ENCODE measurements at places on chromosomes 1 and 21.

- no peaks in the 10 kb centered on the region for H3K36me3 ChIP-seq
- no peak overlapping the region for H3K27ac ChIP-seq
- DNase-seq: no peak
- H3K27me3 ChIP-seq: no peaks in the 10 kb centered on the region
Measured at GRCh38 chr1:229104654-229105053, 166.3 kb upstream of the RAB4A start.

- H3K36me3 ChIP-seq: no peaks in the 10 kb centered on the region
- no peak overlapping the region for H3K27ac ChIP-seq
- H3K27me3 ChIP-seq: no peaks in the 10 kb centered on the region
- H3K4me3 ChIP-seq: no peak overlapping the region
- H3K4me1 ChIP-seq: no peaks in the 10 kb centered on the region
Measured at GRCh38 chr1:161483361-161483760, 21.9 kb upstream of the FCGR2A start.

DNA sequence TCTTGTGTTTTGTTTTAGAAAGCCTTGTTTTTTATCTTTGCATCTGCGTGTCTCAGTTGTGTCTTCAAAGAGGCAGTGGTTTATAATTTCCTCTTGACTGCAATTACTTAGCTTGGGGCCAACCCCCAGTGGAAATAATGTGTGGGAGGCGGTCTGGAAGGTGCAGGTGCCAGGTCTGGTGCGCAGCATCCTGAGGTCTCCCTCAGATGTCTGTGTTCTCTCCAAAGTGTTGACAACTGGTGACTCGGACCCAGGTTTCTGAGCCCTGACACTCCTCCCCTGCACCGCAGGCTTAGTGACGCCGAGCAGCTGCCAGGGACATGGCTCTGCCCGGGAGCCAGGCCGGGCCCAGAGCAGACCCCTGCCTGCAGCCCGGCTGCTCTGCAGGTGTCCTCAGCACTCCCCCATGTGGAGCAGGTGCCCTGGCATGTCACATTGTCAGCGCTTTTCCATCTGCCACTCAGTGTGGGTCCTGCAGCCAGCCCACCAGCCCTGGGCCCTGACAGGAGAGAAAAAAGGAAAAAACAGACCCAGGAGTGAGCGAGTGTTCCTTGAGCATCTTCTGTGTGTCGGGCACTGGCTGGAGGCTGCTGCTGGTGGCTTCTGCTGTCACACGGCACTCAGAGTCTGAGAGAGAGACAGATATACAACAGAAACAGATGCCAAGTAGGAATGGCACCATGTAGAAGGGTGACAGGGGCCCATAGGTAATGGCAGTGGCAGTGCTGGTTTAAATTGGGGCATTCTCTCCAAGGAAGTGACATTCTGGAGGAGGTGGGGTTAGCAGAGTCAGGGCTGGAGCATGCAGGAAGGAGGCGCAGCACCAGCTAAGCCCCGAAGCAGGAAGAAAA, 24.8 kb upstream of the SELENON start:
- H3K4me1 ChIP-seq: peaks cover 86% of the 10 kb centered on the region
- peak; percentile 82 for DNase-seq
- no peaks in the 10 kb centered on the region for H3K27me3 ChIP-seq
- H3K36me3 ChIP-seq: peaks cover 29% of the 10 kb centered on the region
- H3K4me3 ChIP-seq: peak overlapping the region; percentile 46
- peak overlapping the region; percentile 74 for H3K27ac ChIP-seq

GRCh38 chr1:49229555-49229954, 452.9 kb upstream of the BEND5 start:
- DNase-seq: no peak
- H3K27ac ChIP-seq: no peak overlapping the region
- H3K4me3 ChIP-seq: no peak overlapping the region
- H3K36me3 ChIP-seq: no peaks in the 10 kb centered on the region

GRCh38 chr1:111776391-111776790, 20.7 kb downstream of the DDX20 start:
- no peak overlapping the region for H3K4me3 ChIP-seq
- H3K36me3 ChIP-seq: no peaks in the 10 kb centered on the region
- no peaks in the 10 kb centered on the region for H3K4me1 ChIP-seq
- no peak for DNase-seq
- no peaks in the 10 kb centered on the region for H3K27me3 ChIP-seq

DNA sequence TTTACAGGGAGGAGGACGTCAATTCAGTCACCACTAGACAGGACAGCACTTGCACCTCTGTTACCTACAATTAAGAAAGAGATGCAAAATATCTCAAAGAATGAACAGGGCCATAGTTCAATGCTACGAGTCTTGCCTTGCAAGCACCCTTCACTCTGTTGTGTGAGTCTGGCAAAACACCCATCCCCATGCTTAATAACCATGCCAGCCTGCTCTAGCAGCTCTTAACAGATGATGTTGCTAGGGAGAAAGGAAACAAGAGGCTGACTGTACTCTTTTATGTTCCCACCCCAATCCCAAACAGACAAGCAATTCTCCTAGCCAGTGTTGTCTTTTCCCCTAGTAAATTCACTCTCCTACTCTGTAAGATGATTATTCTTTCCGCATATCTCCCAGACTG, 5.3 kb downstream of the CBR1 start:
- no peak overlapping the region for H3K4me3 ChIP-seq
- no peaks in the 10 kb centered on the region for H3K27me3 ChIP-seq
- H3K36me3 ChIP-seq: peaks cover 19% of the 10 kb centered on the region
- H3K27ac ChIP-seq: no peak overlapping the region
- no peak for DNase-seq

DNA sequence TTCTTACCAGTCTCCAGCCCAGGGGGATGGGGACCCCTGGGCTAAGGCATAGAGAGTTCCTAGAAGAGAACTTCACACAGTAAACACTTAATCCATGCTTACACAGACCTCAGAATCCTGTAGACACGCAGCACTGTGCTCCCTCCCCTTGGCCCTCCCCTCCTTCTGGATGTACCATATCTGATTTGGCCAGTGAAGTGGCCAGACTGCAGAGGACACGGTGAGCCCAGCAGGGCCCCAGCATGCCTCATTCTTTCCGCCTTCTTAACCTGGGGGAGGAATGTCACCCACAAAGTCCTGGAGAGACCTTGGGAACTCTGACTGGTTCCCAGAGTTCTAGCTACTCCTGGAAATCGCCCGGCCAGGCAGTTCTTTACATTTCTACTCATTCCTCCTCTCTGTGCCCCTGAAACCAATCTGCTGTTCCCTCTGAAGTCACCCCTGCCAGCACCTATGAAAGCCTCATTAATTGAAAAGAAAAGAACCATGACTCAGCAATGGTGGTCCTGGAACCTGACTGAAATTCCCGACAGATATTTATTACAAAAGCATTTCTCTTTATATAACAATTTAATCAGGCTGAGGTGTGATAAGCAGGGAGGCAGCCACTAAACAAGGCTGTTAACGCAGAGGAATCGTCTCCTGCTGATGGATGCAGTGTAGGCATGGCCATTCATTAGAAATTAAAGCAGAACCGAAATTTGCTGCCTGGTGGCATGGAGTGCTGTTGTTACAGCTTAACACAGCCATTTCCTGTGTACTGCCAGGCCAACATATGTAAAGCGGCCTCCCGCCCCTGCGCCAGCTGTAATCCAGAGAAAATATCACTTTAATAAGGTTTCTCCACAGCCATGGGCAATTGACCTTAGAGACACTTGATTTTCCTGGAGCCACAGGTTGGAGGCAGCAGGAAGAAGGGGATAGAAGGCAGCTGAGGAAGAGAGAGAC, 74.6 kb upstream of the KCND3 start:
- no peak overlapping the region for H3K4me3 ChIP-seq
- no peaks in the 10 kb centered on the region for H3K4me1 ChIP-seq
- no peaks in the 10 kb centered on the region for H3K36me3 ChIP-seq
- no peak overlapping the region for H3K27ac ChIP-seq

GRCh38 chr1:208036106-208036808, 125.3 kb upstream of the CD34 start:
- no peak overlapping the region for H3K27ac ChIP-seq
- DNase-seq: no peak
- peaks cover 3% of the 10 kb centered on the region for H3K36me3 ChIP-seq
- H3K27me3 ChIP-seq: no peaks in the 10 kb centered on the region
- H3K4me3 ChIP-seq: no peak overlapping the region

DNA sequence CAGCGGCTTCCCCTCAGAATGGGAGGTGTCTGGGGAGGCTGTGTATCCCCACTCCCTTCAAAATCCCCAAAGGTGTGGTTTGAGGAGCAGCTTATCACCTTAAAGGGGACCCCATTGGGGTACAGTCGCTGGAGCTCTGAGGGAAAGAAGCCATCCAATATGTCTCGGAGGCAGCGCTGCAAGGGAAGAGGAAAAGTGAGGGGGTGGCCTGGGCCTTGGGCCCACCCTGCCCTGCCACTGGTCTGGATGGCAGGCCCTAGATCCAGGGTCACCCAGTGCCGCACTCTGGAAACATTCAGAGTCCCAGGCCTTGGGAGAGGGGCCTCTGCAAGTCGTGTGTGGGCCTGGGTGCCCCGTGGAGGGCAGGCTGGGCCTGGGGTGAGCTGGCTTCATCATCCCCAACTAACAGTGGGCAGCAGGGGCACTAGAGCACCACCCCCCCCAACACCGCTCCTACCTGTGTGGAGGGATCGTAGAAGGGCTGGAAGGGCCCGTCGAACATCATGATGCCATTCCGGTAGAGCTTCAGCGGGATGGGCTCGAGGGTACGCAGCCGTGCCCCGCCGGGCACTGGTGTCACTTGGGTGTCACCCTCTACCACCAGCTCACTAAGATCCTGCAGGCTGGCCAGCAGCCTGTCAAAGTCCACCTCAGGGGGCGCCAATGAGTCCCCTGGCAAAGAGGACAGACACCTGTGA, 5.6 kb downstream of the SH3BGRL3 start:
- no peaks in the 10 kb centered on the region for H3K27me3 ChIP-seq
- H3K36me3 ChIP-seq: peaks cover 20% of the 10 kb centered on the region
- peaks cover 100% of the 10 kb centered on the region for H3K4me1 ChIP-seq

DNA sequence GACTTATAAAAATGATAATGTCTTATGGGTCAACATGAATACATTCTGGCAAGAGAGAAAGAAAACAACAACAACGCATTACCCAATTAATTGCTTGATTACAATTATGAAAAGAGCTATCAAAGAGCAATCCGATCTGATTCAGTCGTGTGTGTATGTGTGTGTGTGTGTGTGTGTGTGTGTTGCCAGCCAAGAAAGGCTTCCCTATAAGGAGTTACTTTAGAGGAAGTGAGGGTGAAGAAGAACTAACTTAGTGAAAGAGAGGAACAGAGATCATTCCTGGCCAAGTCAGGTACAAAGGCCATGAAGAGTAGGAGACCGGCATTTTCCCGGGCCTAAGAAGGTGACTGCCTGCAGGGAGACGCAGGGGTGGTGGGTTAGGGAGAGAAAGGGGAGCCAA, 9.4 kb downstream of the TMEM35B start:
- H3K36me3 ChIP-seq: no peaks in the 10 kb centered on the region
- no peaks in the 10 kb centered on the region for H3K4me1 ChIP-seq
- no peak for DNase-seq
- H3K27ac ChIP-seq: no peak overlapping the region

DNA sequence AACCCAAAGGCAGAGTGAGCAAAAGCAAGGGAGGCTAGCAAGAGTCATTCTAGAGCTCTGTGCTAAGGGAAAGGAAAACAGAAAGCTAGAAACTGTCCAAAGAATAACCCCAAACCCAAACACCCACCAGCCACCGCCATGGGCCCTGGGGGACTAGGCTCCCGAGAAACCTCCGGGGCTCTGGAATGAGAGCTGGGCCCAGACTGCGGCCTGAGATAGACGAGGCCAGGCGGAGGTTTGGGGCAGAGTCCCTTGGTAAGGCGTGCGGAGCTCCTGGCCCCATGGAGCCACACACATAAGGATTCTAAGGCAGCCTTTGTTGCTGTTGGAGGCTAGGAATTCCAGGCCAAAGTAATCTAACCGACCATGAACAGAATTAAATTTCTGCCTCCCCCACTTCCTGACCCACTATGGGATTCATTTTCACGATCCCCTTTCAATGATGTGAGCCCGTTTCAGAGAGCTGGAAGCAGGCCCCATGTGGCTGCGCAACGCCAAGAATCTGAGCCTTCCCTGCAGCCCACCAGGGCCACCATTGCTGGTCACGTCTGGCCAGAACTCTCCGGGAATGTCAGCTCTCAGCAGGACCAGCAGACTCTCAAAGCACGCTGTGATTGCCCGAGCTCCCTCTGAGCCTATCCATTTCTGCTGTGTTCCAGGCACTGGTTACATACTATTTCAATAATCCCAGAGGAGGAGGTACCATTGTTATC, 145.0 kb downstream of the TRABD2B start:
- no peak overlapping the region for H3K4me3 ChIP-seq
- H3K27me3 ChIP-seq: no peaks in the 10 kb centered on the region
- no peak overlapping the region for H3K27ac ChIP-seq

GRCh38 chr1:87959236-87959635, 630.6 kb downstream of the LMO4 start:
- H3K4me1 ChIP-seq: no peaks in the 10 kb centered on the region
- no peak for DNase-seq
- H3K27ac ChIP-seq: no peak overlapping the region

GRCh38 chr1:8871539-8871935, 6.9 kb downstream of the ENO1 start:
- H3K4me1 ChIP-seq: peaks cover 42% of the 10 kb centered on the region
- no peaks in the 10 kb centered on the region for H3K27me3 ChIP-seq
- H3K4me3 ChIP-seq: no peak overlapping the region
- peaks cover 17% of the 10 kb centered on the region for H3K36me3 ChIP-seq
- DNase-seq: no peak
- peak overlapping the region; percentile 4 for H3K27ac ChIP-seq

- no peak overlapping the region for H3K4me3 ChIP-seq
- H3K27me3 ChIP-seq: no peaks in the 10 kb centered on the region
- H3K27ac ChIP-seq: no peak overlapping the region
- H3K36me3 ChIP-seq: no peaks in the 10 kb centered on the region
- no peak for DNase-seq
Measured at GRCh38 chr1:218079347-218079746, 205.7 kb upstream of the RRP15 start.

DNA sequence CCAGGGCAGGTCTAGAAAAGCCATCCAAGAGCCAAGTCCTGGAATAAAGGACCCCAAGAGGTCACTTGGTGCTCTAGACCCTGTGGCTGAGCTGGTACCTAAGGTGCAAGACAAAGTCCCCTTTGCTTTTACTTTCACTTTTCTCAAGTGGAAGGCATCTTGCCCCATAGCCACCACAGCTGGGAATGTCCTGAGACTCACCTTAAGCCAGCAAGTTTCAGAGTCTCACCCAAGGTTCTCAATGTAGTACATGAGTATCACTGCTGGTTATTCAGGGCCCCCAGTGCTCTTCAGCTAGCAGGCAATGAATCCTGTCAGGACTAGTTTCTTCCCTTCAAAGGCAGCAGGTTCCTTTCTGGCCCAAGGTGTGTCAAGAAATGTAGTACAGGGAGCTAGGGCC, 67.5 kb downstream of the UROD start:
- H3K4me3 ChIP-seq: no peak overlapping the region
- peaks cover 4% of the 10 kb centered on the region for H3K4me1 ChIP-seq

- H3K4me3 ChIP-seq: no peak overlapping the region
- H3K4me1 ChIP-seq: no peaks in the 10 kb centered on the region
- no peaks in the 10 kb centered on the region for H3K36me3 ChIP-seq
- H3K27me3 ChIP-seq: peaks cover 17% of the 10 kb centered on the region
Measured at GRCh38 chr1:204169858-204170257, 3.7 kb upstream of the REN start.

Measured in T-cell (primary cell).